ENCODE measurements at places on chromosomes 12 and 14. TPM values are rescaled to one million over a fixed set of nuclear protein-coding genes. Genes with fewer than 3 reads are reported as not detected.

DNA sequence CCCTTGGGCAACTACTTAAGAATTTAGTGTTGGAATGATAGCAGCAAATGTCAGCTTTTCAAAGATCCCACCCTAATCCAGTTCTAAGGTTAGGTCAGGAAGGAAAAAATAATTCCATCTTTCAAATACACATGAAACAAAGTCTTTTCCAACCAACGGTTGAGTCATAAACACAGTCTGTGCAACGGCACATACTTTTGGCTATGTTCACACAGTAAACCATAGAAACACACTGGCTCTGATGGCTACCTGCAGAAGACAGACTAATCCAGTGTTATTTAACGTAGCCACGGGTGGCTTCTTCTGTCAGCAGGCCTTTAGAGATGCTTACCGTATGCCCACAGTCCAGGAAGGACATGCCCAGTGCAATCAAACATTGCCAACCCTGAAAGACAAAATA lies 35.7 kb downstream of the HIGD1C start:
- H3K36me3 ChIP-seq, result peaks cover 19% of the 10 kb centered on the region
- no peak for DNase-seq
- peaks cover 6% of the 10 kb centered on the region for H3K4me1 ChIP-seq
- H3K4me3 ChIP-seq, result no peak overlapping the region
- no peak overlapping the region for H3K27ac ChIP-seq

DNA sequence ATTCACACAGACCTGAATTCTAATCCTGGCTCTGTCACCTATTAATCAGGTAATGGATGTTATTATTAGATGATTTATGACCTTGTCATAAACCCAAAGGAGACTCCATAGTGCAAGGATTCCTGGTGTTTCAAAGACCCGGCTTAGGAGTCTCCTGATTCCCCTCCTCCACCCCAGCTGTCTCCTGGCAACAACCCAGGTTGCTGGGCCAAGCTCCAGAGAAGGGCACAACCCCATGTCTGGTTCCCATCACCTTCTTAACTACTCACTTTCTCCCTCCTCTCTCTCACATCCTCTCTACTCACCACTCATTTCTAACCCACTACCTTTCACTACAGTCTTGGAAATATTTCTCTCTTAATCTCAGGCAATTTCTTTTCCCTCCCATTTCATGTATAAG lies 41.6 kb downstream of the RHOJ start:
- no peaks in the 10 kb centered on the region for H3K36me3 ChIP-seq
- no peak for DNase-seq
- H3K4me3 ChIP-seq, result no peak overlapping the region
- no peak overlapping the region for H3K27ac ChIP-seq

- no peak for DNase-seq
- no peaks in the 10 kb centered on the region for H3K4me1 ChIP-seq
- no peaks in the 10 kb centered on the region for H3K36me3 ChIP-seq
- no peaks in the 10 kb centered on the region for H3K27me3 ChIP-seq
Observed at GRCh38 chr14:22375321-22375930, 213.6 kb downstream of the DAD1 start.

- no peak overlapping the region for H3K27ac ChIP-seq
- H3K36me3 ChIP-seq, result peaks cover 23% of the 10 kb centered on the region
- H3K4me3 ChIP-seq, result no peak overlapping the region
- H3K27me3 ChIP-seq, result no peaks in the 10 kb centered on the region
- H3K4me1 ChIP-seq, result peaks cover 43% of the 10 kb centered on the region
Observed at GRCh38 chr12:64660237-64661018, 50.1 kb downstream of the RASSF3 start.

- peak overlapping the region; percentile 19 for H3K27ac ChIP-seq
- H3K4me3 ChIP-seq, result peak overlapping the region; percentile 9
- no peaks in the 10 kb centered on the region for H3K27me3 ChIP-seq
- no peak for DNase-seq
- peaks cover 42% of the 10 kb centered on the region for H3K4me1 ChIP-seq
- peaks cover 27% of the 10 kb centered on the region for H3K36me3 ChIP-seq
Observed at GRCh38 chr12:26750531-26751175, 82.3 kb downstream of the ITPR2 start.

GRCh38 chr12:28780096-28780495 lies 369.0 kb upstream of the FAR2 start:
- H3K36me3 ChIP-seq, result no peaks in the 10 kb centered on the region
- H3K4me1 ChIP-seq, result peaks cover 1% of the 10 kb centered on the region
- H3K27ac ChIP-seq, result no peak overlapping the region
- DNase-seq, result no peak
- H3K27me3 ChIP-seq, result no peaks in the 10 kb centered on the region

DNA sequence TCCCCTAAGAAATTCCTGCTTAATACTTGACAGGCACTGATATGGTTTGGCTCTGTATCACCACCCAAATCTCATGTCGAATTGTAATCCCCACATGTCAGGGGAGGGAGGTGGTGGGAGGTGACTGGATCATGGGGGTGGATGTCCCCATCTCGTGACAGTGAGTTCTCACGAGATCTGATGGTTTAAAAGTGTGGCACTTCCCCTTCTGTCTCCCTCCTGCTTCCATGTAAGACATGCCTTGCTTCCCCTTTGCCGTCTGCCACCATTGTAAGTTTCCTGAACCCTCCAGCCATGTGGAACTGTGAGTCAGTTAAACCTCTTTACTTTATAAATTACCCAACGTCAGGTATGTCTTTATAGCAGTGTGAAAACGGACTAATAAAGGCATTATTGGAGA lies 198.0 kb downstream of the FOXN3 start:
- peaks cover 7% of the 10 kb centered on the region for H3K4me1 ChIP-seq
- H3K4me3 ChIP-seq, result no peak overlapping the region
- DNase-seq, result no peak
- peaks cover 8% of the 10 kb centered on the region for H3K36me3 ChIP-seq
- no peaks in the 10 kb centered on the region for H3K27me3 ChIP-seq

DNA sequence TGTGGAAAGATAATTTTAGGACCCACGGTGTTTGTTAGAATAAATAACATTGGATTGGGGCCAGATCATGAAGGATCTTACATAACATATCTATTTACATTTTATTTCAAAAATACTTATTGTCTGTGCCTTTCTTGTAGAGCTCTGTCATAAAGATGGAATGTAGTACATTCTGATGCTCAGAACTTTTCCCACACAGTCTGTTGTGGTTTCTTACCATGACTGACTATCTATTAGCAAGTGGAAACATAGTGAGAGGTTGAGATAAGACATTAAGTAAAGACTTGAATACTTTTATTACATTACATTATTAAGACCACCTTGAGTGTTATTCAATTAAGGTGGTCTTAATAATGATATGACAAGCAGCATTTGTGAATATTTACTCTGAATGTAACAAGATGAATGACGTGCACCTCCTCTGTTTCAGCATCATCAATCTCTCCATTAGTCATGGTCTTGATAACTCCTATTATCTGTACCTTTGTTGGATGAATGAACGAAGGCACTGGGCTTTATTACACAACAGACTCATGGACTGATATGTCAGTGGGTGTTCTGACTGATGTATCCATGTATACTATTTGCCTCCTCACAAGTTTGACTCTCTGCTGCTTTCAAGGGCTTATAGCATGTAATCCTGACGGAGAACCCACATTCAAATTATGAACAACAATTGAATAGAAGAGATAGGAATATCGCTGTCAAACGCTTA lies 883.0 kb upstream of the FLRT2 start:
- no peaks in the 10 kb centered on the region for H3K4me1 ChIP-seq
- H3K27ac ChIP-seq, result no peak overlapping the region
- H3K4me3 ChIP-seq, result no peak overlapping the region
- no peaks in the 10 kb centered on the region for H3K36me3 ChIP-seq
- H3K27me3 ChIP-seq, result no peaks in the 10 kb centered on the region

DNA sequence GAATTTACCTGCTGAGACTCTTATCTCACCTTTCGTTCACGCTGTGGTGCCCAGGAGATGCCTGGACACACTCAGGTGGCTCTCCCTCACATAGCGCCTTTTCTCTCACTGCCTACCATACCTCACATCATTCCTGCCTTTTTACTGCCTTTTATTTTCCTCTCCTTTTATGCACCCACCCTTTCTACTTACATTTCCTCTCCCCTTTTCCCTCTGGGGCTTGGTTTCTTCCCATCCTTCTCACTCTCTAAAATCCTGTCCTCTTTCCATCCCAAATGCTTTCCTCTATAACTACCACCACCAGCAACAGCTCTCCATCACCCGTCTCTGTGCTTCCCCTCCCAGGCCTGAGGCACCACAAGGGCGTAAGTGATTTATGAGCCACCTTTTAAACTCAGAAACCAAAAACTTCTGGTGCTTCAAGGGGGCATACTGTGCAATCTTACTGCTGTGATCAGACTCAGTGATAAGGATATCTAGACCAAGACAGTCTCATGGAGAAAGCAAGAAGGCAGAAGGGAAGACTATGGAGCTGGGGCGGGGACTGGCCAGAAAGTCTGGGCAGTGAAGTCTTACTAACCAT lies 32.7 kb upstream of the SMUG1 start:
- no peak for DNase-seq
- H3K4me1 ChIP-seq, result peaks cover 19% of the 10 kb centered on the region
- H3K27me3 ChIP-seq, result peaks cover 12% of the 10 kb centered on the region
- H3K36me3 ChIP-seq, result no peaks in the 10 kb centered on the region
- no peak overlapping the region for H3K4me3 ChIP-seq

GRCh38 chr12:93179792-93180191 lies 197.9 kb upstream of the NUDT4 start:
- no peak overlapping the region for H3K4me3 ChIP-seq
- H3K27ac ChIP-seq, result no peak overlapping the region
- H3K36me3 ChIP-seq, result peaks cover 10% of the 10 kb centered on the region
- no peak for DNase-seq
- peaks cover 17% of the 10 kb centered on the region for H3K4me1 ChIP-seq

DNA sequence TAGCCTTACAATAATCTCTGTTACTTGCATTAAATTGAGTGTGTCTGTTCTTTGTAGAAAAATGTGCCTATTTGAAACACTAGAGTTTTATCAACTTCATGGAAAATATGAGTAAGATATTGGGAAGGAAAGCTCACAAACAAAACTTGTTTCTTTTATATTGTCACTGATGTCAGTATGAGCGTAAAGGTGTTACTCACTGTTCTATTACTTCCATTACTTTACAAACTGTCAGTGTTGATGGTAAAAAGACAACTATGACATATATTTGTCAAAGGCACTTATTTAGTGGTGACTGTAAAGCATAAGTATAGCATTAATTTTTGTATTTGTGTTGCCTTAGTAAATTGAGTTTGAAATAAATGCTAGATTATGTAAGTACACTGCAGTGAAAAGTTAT lies 193.7 kb upstream of the FLRT2 start:
- no peaks in the 10 kb centered on the region for H3K36me3 ChIP-seq
- no peak for DNase-seq
- no peaks in the 10 kb centered on the region for H3K4me1 ChIP-seq
- no peak overlapping the region for H3K27ac ChIP-seq
- no peaks in the 10 kb centered on the region for H3K27me3 ChIP-seq

- H3K27me3 ChIP-seq, result peaks cover 5% of the 10 kb centered on the region
- no peaks in the 10 kb centered on the region for H3K36me3 ChIP-seq
- H3K27ac ChIP-seq, result no peak overlapping the region
- DNase-seq, result peak; percentile 24
Observed at GRCh38 chr12:49941556-49942511, 8.7 kb upstream of the AQP2 start.

GRCh38 chr14:33707716-33708115 lies 243.2 kb downstream of the EGLN3 start:
- H3K36me3 ChIP-seq, result no peaks in the 10 kb centered on the region
- DNase-seq, result no peak
- no peaks in the 10 kb centered on the region for H3K4me1 ChIP-seq
- H3K27ac ChIP-seq, result no peak overlapping the region

DNA sequence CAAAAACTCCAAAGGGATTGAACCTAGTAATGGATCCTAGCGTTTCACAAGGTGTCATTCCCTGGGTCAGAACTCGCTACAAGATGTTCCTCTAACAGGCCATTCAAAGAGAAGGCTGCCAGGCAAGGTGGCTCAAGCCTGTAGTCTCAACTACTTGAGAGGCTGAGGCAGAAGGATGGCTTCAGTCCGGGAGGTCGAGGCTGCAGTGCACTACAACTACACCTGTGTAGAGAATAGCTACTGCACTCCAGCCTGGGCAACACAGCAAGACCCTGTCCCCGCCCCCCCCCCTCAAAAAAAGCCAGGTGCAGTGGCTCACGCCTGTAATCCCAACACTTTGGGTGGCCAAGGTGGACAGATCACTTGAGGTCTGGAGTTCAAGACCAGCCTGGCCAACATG lies 14.4 kb downstream of the PPTC7 start:
- H3K27me3 ChIP-seq, result no peaks in the 10 kb centered on the region
- H3K4me3 ChIP-seq, result no peak overlapping the region
- peaks cover 40% of the 10 kb centered on the region for H3K36me3 ChIP-seq

DNA sequence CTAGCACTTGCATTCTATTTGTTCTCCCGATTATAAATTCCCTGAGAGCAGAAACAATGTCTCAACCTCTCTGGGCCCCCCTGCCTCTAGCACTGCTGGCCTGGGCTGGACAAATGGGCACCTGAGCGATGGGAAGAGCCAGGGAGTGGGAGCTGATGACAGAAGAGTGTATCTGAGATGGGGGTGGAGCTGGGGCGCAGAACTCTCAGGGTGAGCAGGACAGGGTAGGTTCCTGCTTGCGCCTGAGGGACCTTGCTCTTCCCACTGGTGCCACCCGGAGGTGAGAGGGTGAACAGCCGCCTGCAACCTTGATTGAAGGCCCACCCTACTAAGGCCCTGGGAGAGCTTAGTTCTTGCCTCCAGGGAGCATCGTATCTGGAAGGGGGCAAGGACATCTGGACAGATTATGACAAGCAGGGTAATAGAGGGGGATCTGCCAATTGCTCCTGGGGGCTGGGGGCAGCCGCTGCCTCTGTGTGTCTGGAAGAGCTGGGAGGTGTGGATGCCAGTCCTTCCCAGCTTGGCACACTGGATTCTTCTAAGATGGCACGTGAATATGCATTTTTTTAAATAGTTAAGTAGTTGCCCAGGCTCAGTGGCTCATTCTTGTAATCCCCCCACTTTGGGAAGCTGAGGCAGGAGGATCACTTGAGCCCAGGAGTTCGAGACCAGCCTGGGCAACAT lies 43.0 kb upstream of the TSPAN9 start:
- H3K4me3 ChIP-seq, result no peak overlapping the region
- H3K27ac ChIP-seq, result no peak overlapping the region
- H3K27me3 ChIP-seq, result peaks cover 3% of the 10 kb centered on the region
- peak; percentile 49 for DNase-seq

- peaks cover 2% of the 10 kb centered on the region for H3K4me1 ChIP-seq
- no peaks in the 10 kb centered on the region for H3K36me3 ChIP-seq
- no peak overlapping the region for H3K4me3 ChIP-seq
- no peak for DNase-seq
- H3K27ac ChIP-seq, result no peak overlapping the region
- no peaks in the 10 kb centered on the region for H3K27me3 ChIP-seq
Observed at GRCh38 chr12:121738340-121738858, 25.8 kb downstream of the TMEM120B start.

Gene HOTAIR
- total RNA-seq, result not detected

Gene PIWIL1
- not detected for total RNA-seq

Gene RERGL
- total RNA-seq, result not detected

Gene ABHD12B
- not detected for total RNA-seq

Gene B4GALNT3
- total RNA-seq, result 4.3 TPM

Gene COX8C
- not detected for total RNA-seq

Gene BRI3BP
- total RNA-seq, result 17.1 TPM

Gene PARP2
- total RNA-seq, result 28.3 TPM

Gene TMCC3
- 0.83 TPM for total RNA-seq

Gene CPM
- total RNA-seq, result 1.2 TPM

Gene CEBPE
- 2.1 TPM for total RNA-seq
